NCI-H1436 treated with DMSO at 0.1 percent for 48 hours (cell line): ENCODE measurements at places on chromosomes 5 and 9.

GRCh38 chr5:75612226-75612569 is 945 bp downstream of the ANKDD1B start:
- no peak for DNase-seq

- no peak for DNase-seq
Measured at GRCh38 chr5:129392681-129393080, 67.4 kb upstream of the ADAMTS19 start.

GRCh38 chr9:92680166-92681119 is 10.5 kb upstream of the IPPK start:
- DNase-seq = no peak

DNA sequence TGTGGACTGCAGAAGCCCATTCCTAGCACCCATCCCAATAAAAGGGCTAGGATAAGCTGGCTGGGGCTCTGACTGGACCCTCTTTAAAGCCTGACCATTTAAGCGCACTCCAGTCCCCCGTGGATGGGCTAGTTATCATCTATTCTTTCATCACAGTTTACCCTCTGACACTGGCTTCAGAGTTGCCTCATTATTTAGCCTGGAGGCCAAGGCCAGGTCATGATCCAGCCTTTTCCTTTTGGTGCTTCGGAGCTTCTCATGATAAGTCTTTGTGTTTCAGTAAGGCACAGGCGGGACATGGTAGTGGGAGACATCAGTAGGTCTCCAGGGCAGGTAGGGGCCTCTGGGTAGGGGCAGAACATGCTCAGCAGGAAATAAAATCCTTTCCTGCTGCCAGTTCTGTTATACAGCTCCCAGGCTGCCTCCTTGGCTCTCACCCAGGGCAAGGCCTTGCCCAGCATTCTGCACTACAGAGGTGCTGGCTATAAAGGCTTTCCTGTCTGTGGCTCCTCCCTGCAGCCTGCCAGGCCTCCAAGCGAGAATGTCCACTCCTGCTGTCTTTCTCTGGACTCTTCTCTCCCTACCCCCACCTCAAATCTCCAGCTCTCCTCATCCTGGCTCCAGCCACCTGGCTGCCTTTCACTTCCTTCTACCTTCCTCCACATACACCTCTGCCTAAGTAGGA is 128.8 kb downstream of the FSTL4 start:
- DNase-seq = no peak

- no peak for DNase-seq
Measured at GRCh38 chr5:4373051-4373820, 766.9 kb upstream of the ADAMTS16 start.

DNA sequence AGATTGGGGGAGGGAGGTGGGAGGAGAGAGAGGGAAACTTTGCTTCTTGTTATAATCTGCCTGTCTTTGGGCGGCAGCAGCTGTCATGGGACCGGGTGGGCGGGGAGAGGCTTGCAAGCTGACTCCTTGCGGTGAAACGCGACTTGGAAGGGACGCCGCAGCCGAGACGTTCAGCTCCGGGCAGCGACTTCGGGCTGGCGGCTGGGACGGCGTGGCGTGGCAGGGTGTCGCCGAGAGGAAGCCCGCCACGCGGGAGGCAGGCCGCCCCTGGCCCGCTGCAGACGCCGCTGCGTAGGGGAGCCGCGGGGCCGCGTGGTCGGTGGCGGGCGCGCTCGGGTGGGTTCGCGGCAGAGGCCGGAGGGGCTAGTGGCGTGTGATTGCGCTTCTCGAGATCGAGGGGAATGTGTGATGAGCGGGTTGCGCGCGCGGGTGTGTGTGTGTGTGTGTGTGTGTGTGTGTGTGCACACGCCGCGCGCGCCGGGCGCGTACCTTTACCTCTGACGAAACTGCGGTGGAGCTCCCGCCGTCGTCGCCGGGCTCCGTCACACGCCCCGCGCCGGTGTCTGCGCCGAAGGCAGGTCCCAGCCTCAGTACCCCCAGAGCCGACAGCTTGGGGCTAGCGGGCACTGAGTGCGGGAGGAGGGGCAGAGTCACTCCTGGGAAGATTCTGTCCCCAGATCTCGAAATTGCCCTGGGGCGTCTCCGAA is 1.7 kb downstream of the PPARGC1B start:
- DNase-seq = no peak

- no peak for DNase-seq
Measured at GRCh38 chr9:137218754-137219271, 3.2 kb downstream of the RNF208 start.

GRCh38 chr5:20833081-20833627 is 845.2 kb upstream of the CDH18 start:
- no peak for DNase-seq

DNA sequence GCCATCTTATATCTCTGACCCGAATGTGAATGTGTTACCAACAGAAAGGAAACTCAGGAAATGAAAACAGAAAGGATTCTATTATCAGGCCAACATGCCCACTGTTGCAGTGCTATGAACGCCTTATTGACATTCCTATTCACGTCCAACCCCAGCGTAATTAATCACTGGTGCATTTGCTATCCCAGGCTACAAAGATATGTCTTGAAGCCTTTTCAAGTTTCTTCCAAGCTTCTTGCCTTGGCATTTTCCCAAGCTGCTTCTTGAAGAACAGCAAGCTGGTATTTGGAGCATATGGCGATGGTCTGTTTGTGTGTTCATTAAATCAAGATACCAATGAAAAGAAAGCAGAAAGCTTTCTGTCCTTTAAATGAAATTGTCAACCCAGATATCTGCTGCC is 579.2 kb upstream of the ZNF462 start:
- no peak for DNase-seq

DNA sequence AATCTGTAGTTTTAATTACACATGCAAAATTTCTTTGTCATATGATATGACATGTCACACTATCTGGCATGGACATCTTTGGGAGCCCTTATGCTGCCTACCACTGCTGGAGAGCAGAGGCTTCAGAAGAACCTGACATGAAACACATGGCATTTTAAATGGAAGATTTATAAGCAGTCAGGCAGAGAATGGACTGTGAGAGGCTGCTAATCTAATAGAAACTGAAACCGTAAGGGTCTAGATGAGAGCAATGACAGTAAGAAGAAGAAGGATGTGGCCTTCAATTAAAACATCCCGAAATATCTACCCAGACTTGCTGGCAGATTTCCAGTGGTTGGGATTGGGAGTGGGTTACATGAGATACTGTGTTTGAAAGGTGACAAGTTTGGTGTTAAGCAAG is 149.8 kb downstream of the MACIR start:
- DNase-seq = no peak
